Omental fat pad (tissue), 4 donors: ENCODE measurements at places on chromosomes 4 and X. TPM values are rescaled to one million over a fixed set of nuclear protein-coding genes. Genes with fewer than 3 reads are reported as not detected.

- no peak for DNase-seq
Measured at GRCh38 chr4:5164221-5164912, 113.1 kb downstream of the STK32B start.

GRCh38 chrX:148774276-148774675 is 273.9 kb downstream of the AFF2 start:
- DNase-seq: no peak

DNA sequence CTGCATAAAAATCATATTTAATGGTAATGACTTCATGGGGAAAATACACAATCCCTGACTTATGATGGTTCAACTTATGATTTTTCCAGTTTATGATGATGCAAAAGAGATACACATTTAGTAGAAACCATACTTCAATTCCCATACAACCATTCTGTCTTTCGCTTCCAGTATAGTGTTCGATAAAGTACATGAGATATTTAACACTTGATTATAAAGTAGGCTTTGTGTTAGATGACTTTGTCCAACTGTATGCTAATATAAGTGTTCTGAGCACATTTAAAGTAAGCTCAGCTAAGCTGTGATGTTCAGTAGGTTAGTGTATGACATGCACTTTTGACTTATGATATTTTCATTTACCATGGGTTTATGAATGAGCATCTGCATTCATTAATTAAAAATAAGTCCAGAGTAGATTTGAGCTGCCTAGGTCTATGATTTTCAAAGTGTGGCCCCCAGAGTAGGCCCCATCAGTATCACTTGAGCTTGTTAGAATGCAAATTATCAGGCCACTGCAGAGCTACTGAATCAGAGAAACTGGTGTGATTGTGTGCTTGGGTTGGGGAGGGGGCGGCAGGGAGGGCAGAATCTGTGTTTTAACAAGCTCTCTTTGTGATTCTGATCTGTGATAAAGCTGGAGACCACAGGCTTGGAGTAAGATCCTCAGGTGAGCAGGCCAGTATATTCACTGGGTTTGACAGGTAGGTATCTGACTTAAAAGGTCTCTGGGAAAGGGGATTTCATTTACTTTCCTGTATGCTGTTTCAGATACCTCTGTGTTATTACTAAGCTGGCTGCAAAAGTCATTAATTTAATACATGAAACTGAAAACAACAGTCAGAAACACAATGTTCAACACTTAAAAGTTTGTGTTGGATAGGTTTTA is 8.4 kb downstream of the ATP10D start:
- no peak for DNase-seq

DNA sequence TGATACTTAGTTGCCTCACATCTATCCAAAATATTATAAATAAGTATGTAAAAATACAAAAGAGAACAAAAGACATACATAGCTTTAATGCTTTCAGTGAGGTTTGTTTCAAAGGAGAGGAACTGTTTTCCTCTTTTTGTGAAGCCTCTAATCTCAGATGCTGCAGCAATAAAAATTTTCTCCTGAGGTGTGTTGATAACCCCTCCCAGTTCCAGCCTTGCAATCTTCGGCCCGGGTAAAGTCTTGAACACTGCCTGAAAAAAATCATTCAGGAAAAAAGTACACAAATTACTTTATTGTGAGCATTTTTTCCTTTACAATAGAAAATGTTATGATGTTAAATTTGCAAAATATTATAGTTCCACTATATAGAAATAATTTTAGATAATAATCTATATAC is 8.8 kb downstream of the BBS7 start:
- no peak for DNase-seq

GRCh38 chr4:147709999-147710398 is 21.9 kb upstream of the ARHGAP10 start:
- DNase-seq: no peak

Gene STK32B
- total RNA-seq: 2.6 TPM

Gene RUFY3
- total RNA-seq: 40.4 TPM

GRCh38 chr4:109298279-109299010 is 4.0 kb downstream of the COL25A1 start:
- no peak for DNase-seq

Gene LARP1B
- 24.7 TPM for total RNA-seq

- DNase-seq: no peak
Measured at GRCh38 chr4:178142724-178143123, 700.5 kb upstream of the AGA start.

DNA sequence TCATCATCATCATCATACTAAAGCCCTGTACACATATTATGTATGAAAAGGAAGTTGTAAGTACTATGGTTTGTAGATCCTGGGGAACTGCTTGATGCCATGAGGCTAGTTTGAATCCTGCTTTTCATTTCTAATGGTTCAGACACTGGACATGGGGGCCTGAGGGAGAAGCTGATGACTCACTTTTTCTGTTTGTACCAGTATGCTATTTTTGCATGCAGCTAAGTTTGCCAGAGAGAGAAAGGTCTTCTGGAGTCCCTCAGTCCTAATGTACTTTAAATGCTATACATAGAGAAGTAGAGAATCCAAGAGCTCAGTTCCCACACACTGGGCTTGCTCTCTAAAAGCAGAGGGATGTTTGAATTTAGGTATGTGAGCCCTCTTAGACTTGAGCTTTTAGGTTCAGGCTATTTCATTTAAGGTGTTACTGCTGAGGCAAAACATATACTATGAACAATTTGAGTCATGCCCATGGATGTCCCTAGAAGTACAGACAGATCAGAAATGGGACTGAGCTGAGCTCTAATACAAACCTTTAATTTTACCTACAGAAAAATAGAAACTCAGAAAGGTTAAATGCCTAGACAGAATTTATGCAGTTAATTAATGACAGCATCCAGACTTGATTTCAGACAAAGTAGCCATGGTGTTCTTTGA is 17.6 kb upstream of the HS3ST1 start:
- DNase-seq: no peak

Gene MMRN1
- 62.9 TPM for total RNA-seq

DNA sequence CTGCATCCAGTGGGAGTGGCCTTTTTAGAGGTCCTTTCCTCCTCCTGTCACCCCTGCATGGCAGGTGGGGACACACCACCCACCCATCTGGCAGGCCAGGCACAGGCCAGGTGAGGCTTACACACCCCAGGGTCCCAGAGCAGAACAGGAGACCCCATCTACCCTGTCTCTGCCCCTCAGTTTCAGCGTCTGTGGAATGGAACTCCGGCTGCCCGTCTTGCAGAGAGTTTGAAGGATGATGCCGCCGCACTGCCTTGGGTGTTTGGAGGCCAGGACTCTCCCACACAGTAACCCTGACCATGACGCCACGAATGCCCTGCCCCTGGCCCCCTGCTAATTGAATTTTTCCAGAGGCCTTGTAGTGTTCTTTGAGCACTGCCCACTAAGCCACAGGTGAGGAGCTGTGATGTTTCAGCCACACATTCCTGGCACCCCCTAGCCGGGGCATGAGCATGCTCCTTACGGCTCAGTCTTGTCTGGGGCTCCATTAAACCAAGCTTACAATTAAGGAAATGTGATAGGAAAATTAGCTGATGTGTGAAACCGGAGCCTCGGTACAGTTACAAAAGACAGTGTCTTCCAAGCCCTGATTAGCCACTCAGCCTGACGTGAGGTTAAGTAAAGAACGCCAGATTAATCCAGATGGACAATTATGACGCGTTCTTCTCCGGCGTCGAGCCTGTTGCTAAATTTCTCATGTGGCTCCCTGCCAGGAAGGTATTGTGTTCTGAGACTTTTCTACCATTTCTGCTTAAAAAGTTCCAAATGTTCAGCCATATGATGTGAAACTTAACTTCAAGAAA is 39.3 kb downstream of the HMX1 start:
- DNase-seq: no peak

DNA sequence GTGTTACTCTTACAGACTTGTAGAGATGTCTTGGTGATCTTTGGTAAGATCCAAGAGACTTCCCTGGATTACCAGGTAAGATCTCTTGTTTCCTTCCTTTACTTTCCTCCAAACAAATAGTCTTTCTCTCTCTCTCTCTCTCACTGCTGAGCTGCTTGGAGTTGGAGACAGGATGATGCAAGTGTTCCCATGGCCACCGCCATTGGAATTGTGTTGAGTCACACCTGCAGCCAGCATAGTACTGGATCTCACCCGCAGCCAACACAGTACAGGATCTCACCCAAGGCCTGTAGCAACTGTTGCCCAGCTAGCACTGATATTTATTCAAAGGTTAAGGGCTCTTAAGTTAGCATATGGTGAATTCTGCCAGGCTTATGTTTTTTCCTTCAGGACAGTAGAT is 1080.9 kb downstream of the FAT4 start:
- no peak for DNase-seq

GRCh38 chrX:87571964-87572363 is 54.4 kb downstream of the KLHL4 start:
- DNase-seq: no peak

- DNase-seq: no peak
Measured at GRCh38 chr4:89108091-89108490, 3.2 kb upstream of the TIGD2 start.

GRCh38 chr4:157270108-157270507 is 49.6 kb downstream of the GRIA2 start:
- DNase-seq: no peak

Gene STARD8
- 30.1 TPM for total RNA-seq

- peak; percentile 10 for DNase-seq
Measured at GRCh38 chrX:1354036-1355019, 17.7 kb downstream of the IL3RA start.

Gene ETDA
- total RNA-seq: not detected

Gene HERC3
- total RNA-seq: 21.3 TPM

GRCh38 chr4:1492651-1493539 is 86.7 kb upstream of the NKX1-1 start:
- no peak for DNase-seq

DNA sequence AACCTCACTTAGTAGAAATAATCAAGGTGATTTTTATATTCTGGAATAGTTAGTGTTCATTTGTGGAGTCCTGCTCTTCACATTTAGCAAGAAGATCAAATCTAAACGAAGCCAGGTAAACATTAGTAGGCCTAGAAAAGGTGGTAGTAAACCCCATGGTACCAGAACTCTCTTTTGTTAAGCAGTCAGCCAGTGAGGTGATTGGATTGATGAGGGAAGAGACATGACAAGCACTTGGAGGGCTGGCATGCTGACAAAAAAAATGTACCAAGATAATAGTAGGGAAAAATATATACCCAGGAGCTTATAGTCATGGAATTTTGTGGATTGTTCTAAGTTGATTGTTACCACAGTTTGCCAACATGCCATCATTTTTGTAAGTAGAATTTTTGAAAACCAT is 163.8 kb downstream of the BANK1 start:
- DNase-seq: no peak

Gene CSAG1
- total RNA-seq: not detected

GRCh38 chrX:37075892-37076595 is 67.9 kb downstream of the FAM47C start:
- DNase-seq: no peak

GRCh38 chr4:155667222-155667567 is 547 bp downstream of the GUCY1A1 start:
- DNase-seq: no peak

DNA sequence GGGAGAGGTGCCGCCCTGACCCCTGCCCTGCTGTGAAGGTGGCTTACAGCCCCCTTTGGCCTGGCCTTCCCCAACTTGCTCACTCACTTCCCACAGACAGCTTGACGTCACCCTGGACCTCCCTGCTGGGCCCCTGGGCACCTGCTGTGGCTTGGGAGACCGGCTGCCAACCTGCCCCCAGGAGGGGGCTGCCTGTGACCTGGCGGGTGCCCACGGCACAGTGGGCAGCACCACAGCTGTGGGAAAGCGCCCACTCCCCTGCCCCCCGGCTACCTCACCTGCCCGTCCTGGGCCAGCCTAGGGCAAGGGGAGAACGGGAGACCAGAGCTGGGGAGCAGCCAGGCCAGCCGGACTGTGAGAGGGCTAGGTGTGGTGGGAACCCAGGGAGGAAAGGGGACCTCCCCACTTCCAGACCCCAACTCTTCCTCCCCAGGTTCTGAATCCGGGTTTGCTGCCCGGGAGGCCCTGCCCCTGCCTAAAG is 2.4 kb upstream of the ZFP92 start:
- DNase-seq: no peak

GRCh38 chrX:38318606-38319005 is 8.7 kb downstream of the RPGR start:
- DNase-seq: no peak

GRCh38 chr4:89492581-89493071 is 185.0 kb upstream of the GPRIN3 start:
- no peak for DNase-seq

DNA sequence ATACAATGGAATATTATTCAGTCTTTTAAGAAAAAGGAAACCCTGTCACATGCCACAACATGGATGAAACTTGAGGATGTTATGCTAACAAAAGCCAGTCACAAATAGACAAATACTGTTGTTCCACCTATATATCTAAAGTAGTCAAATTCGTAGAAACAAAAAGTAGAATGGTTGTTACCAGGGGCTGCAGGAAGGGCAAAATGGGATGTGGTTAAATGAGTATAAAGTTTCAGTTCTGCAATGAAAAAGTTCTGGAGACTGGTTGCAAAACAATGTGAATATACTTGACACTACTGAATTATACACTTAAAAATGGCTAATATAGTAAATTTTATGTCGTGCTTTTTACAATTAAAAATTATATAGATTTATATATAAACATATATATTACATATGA is 12.2 kb downstream of the SPOCK3 start:
- DNase-seq: no peak

- DNase-seq: no peak
Measured at GRCh38 chr4:147639388-147639787, 22.2 kb downstream of the TMEM184C start.

DNA sequence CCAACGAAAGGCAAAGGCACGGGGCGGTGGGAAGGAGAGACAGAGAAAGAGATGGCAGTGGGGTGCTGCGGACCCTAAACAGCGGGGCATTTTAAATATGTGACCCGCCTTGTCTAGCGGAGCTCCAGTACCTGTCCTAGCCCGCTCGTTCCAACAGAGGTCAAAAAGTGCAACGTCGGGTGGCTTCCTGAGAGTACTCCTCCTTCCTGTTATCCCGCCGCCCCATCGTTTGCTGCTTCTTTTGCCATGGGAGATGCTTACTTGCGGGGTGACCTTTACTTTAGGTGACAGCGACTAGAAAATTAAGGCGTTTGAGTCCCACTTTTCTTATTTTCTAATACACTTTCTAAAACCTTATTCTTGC is 735 bp downstream of the NRK start:
- DNase-seq: no peak

- no peak for DNase-seq
Measured at GRCh38 chr4:157226601-157227000, 6.1 kb downstream of the GRIA2 start.

Gene RHOXF2
- total RNA-seq: not detected

Gene KIT
- total RNA-seq: 6.0 TPM

GRCh38 chr4:168885400-168885799 is 124.7 kb downstream of the CBR4 start:
- no peak for DNase-seq

- DNase-seq: no peak
Measured at GRCh38 chr4:2402048-2402842, 16.2 kb downstream of the ZFYVE28 start.

DNA sequence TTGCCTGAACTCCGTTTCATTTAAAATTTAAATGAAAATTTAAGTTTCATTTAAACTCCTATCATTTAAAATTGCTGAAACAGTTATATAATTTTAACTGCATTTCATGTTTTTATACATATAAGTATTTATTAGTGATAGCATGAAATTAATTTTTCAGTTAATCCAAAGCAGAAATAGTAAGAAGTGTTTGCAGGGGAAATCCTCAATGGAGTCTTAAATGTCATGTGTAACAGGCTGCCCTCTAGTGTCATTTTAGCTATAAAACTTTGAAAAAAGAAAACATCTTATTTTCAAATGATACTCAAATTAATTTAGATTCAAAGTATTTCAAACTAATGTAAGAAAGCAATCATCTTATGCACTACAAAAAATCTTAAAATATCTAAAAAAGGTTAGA is 27.2 kb downstream of the TAPT1 start:
- DNase-seq: no peak
